ENCODE measurements at places on chromosomes 3 and 15.

- no peak for DNase-seq
Observed at GRCh38 chr3:65811086-65811761, 227.5 kb downstream of the MAGI1 start.

DNA sequence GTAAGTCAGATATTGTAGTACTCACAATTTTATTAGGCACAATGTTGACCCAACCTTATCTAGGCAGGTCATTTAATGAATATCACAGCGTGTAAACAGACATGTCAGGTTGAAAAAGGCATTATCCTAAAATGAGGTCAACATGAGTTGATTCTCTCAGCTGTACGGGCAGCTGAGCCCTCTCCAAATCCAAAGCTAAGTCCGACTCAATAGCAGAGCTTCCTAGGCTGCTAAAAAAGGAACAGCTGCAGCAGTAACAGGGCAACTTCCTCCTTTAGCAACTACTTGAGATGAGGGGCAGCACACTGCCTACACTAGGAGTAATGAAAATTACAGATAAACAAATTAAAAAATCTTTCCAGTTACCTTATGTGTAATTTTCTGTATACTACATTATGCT, 189.2 kb downstream of the CADM2 start:
- no peak for DNase-seq

DNA sequence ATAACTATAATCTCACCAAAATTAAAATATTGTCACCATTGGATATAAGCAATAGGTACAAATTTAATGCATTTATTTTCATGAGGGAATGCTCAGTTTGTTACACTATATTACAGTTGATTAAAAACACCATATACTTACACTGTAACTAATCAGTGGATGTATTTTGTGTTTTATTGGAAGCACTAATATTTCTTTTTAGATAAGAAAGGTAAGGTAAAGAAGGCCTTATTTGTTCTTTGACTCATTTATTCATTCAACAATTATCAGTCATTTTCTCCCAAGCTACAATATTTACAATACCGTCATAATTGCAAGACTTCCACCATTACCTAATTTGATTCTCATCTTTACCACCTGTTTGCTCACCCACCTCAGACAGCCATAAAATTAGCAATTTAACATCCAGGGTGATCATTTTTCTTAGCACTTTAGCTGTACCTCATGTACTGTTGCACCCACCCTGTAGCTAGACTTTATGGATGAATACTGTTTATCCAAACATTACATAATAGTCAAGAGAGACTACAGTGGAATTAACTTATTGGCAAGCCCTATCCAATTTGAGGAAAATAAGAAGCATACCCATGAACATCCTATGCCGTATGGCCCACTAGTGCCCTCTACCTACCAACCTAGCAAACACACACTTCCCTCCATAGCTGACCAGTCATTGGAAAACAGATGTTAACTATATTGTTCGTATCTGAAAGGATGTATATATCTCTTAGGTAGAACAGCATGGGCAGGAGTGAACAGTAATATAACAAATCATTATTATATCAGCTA, 229.6 kb downstream of the BBX start:
- DNase-seq, result no peak

- no peak for DNase-seq
Observed at GRCh38 chr3:169218314-169218983, 445.1 kb downstream of the MECOM start.

GRCh38 chr3:183475016-183475763, 46.8 kb upstream of the MCF2L2 start:
- DNase-seq, result no peak

GRCh38 chr3:126959921-126960603, 22.9 kb upstream of the PLXNA1 start:
- no peak for DNase-seq

DNA sequence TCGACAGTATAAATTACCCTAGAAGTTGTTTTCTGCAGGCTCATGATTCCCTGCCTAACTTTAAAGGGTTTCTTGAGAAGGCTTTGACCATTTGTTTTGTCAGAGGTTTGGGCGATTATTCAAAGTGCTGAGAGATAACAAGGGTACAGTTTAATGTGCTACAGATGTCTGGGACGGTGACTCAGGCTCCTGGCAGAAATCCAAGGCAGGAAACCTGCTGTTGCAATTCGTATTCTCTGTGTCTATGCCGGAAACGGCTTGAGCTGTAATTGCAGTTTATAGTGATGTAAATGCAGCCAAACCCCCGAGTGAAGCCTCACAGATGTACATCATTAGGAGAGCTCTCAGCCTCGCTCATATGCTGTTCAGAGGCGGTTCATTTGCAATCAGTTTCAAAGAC, 65.6 kb downstream of the SYNPR start:
- DNase-seq, result peak; percentile 9

DNA sequence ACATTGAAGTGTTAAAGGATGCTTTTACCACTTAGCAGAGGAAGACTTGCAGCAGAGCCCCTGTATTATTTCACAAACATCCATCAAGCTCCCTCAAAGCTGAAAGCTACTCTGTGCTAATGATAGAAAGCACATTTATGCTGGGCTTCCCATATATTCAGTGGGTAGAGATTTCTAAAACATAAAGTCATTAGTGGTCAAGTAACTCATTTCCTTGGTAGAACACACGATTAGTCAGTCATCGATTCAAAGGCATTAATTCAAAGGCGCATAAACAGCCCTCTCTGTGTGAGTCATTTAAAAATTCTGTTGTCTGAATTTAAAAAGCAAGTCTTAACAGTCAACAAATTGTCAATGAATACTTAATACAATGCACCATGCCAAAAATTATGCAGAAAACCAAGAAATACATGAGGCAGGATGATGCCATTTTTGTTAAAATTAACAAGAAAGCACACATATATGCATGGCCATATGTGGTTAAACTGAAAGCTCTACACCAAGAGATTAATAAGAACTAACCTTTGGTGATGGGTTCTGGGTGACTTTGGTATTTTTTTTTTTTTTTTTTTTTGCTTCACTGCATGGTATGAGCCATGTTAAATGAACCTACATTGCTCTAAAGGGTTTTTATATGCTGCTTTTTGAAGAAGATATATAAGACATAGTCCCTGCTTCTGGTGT, 61.7 kb downstream of the LDHAL6B start:
- DNase-seq, result no peak

DNA sequence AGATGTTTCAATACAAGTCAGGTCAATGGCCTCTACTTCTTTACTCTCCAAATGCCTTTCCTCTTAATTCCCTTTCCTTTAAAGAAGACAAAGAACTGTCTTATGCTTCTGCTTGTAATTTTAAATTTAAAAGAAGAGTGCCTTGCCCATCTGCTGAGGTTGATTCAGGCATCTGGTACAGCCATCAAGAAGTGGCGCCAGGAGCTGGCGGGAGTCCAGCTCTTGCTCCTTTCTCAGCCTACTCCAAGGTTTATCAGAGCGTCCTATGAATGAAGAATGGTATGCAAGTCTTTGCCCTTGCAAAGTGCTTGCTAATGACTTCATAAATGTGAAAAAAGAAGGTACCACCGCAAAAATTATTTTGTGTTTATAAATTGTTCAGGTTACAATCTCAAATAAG, 294.6 kb upstream of the TGFBR2 start:
- no peak for DNase-seq

- DNase-seq, result no peak
Observed at GRCh38 chr3:190175490-190175889, 54.8 kb upstream of the P3H2 start.

DNA sequence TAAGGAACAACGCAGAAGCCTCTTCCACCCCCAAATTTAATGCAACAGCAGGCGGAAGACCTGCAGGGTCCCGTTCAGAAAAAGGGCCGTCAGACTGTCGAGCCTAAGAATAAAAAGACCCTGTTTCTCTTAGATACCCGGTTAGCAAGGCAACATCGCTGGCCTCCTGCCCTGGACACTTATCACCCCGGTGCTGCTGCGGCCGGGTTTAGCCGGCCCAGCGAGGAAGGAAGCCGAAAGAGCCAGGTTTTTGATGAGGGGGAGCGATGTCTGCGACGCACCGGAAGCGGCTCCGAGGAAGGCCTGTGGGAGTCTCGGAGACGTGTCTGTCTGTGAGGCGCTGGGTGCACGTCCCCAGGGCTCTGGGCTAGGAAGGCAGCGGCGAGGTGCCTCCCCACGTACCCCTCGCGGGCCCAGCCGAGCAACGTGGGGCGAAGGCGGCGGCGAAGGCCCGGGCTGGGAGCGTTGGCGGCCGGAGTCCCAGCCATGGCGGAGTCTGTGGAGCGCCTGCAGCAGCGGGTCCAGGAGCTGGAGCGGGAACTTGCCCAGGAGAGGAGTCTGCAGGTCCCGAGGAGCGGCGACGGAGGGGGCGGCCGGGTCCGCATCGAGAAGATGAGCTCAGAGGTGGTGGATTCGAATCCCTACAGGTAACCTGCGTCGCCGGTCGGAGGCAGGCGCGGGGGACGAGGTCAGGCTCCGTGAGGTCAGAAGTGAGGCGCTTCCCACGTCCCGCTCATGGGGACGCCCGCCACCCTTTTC, at the start of gene UBA5:
Gene UBA5, plus strand, starts transcription at position 278 of the 759 bp plus-strand sequence. Its CDS starts 209 bp downstream, at position 487.
- peak; percentile 28 for DNase-seq

DNA sequence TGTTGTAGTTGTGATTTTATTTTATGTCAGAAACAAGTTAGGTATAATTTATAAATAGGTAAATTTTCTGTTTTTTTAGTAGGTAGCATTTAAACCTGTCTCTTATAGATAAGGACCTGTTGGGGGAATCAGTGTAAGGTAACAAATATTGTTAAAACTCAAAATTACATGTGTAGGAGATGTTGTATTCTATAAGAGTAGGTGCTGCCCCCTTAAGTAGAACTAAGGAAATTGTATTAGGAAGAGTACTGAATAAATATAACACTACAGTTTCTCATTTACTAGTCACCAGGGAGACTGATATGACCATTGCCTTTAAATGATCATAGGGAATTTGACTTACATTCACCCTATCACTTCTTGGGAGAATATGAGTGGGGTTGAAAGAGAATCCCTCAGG, 31.2 kb downstream of the SLC25A36 start:
- DNase-seq, result peak; percentile 43

DNA sequence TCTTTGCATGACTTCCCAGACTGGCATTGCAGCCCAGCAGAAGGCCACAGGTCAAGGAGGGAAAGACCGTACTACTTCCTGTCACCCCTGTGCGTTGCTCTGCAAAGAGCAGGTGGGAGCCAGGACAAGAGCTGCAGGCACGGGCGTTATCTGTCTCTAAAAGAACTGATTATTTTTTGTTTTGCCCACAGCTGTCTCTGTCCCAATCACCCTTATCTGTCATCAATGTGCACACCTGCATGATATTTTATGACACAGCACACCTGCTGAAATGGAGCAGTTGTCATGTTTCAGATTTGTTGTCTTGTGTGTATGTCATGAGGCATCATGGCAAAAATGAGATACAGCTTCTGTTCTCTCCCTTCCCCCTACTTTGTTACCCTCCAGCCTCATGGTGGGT, 58.8 kb downstream of the SLCO3A1 start:
- DNase-seq, result no peak

Measured in hematopoietic multipotent progenitor cell treated with erythropoietin and hydrocortisone succinate and interleukin-3 and kit ligand, for 17 days (in vitro differentiated cells).